Activated T-cell treated with anti-CD3 and anti-CD28 coated beads, Interleukin-2, amount 50 U/mL, for 1 hour (primary cell): ENCODE measurements at places on chromosomes 6 and 20.

GRCh38 chr20:50649590-50649989 is 41.8 kb downstream of the RIPOR3 start:
- no peak for DNase-seq

GRCh38 chr20:39607141-39607540 is 645.0 kb downstream of the DHX35 start:
- DNase-seq = no peak

DNA sequence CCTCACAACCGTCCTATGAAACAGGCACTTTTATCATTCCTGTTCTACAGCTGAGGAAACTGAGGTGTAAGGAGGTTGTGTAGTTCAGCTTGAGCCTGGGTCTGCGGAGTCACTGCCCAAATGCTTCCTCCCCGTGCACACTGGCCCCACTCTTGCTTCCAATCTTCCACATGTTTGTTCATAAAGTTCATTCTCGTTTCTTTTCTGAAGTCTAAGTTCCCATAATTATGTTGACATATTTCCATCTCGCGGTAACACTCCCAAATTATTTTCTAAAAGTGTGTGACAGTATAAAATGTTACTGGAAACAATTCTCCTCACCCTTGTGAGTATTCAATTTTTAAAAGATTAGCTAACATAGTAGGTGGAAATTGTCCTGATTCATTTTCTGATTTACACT is 106.9 kb downstream of the SLC22A3 start:
- no peak for DNase-seq

- no peak for DNase-seq
Measured at GRCh38 chr6:170124150-170124549, 166.7 kb downstream of the DLL1 start.

GRCh38 chr6:120405947-120406346 is 928.3 kb downstream of the TBC1D32 start:
- DNase-seq = no peak
